ENCODE measurements at places on chromosomes 1 and 21. TPM values are rescaled to one million over a fixed set of nuclear protein-coding genes. Genes with fewer than 3 reads are reported as not detected.

Gene LCE1A
- not detected for total RNA-seq

Gene SMCP
- not detected for total RNA-seq

Gene TNFRSF9
- total RNA-seq = not detected

Gene IVL
- 1.1 TPM for total RNA-seq

Gene FAM163A
- not detected for total RNA-seq

Gene TCHH
- not detected for total RNA-seq

Gene OR2M3
- total RNA-seq = not detected

Gene AUNIP
- 2.2 TPM for total RNA-seq

Gene HAO2
- total RNA-seq = not detected

Gene ZSCAN20
- 9.5 TPM for total RNA-seq

Gene FOXO6
- not detected for total RNA-seq

Gene OR10J1
- total RNA-seq = not detected

DNA sequence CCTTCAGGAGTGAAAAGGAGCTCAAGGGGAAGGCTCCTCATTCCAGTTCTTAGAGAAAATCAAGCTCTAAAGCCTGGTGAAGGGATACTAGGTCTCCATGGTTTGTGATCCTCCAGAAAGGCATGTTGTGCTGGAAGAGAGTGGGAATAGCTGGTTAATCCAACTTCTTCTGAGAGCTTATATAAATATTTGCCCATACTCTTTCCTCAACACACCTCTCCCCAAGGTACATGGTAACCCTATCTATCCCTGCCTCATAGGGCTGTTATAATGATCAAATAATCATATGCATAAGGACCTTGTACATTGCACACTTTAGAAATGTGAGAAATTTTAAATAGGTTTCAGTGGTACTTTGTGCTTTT, 14.6 kb downstream of the XKR8 start:
- no peak for DNase-seq

DNA sequence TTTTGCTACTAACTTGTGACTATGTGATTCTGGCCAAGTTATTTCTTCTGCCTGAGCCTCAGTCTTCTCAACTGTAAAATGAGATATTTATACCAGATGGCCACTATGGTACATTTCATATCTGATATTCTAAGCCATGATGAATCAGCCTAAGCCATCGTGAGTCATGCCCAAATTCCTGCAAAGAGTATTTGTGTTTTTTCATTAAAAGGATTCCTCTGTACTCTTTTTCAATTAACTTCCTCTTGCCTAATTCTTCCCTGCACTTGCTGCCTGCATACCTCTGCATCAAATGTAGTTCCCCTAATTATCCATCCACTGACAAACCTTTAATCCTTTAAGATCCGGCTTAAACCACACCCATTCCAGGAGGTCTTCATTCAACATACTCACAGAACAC, 575.1 kb upstream of the BEND5 start:
- DNase-seq = peak; percentile 26

GRCh38 chr1:220726634-220727033, 21.5 kb upstream of the MTARC2 start:
- DNase-seq = no peak

DNA sequence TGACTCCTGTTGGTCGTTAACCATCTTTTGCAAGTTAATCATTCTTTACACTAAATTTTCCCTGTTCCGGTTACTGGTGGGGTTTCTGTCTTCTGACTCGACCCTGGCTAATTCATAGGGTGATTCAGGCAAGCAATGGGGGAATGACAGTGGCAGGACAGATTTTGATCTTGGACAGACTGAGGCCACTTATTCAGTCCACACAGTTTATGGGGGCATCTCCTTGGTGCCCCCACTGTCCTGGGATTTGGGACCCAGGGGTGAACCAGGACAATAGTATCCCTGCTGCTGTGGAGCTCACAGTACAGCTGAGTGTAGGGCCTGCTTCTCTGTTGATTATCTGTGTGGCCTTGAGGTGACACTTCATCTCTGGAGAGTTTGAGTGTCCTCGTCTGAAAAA, 540.4 kb downstream of the MATN1 start:
- DNase-seq = no peak

DNA sequence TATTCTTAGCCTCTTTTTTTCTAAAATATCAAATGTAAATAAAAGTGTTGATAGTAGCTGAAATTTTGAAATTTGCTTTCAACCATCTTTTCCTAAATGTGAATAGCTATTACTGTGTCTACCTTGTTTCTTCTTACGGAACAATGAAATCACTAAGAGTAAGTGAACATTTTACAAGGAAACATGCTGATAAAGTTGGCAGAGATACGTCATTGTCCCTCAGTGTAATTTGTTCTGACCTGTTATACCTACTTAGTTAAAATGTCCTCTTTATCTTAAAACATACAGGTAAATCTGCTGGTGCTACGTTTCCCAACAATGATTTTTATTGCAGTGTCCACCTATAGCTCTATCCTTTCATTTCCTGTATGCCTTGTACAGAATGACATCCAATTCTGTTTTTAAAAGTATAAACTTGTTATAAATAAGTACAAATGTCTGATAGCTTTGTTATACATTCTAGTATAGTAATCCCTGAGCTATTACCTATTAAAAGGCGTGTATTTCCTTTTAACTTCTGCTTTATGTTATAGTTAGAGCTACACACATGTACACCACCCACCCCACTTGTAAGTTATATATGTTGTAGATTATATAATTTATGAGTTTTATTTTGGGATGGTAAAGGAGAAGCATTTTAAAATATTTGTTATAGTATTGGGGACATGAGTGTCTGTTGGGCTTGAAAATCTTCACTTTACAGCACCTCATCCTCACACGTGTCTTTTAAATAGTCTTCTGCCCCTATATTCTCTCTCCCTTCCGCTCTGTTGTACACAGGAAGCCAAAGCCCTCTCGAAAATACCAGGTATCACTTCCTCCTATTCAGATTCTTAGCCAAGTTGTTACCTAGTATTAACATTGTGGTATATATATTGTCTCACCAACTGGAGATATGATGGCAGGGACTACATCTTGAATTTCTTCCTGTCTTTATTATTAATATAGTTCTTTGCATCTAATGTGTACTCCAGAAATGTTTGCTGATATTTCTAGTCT, 25.2 kb downstream of the LAMC1 start:
- no peak for DNase-seq

- no peak for DNase-seq
Measured at GRCh38 chr1:77430966-77431690, 149.3 kb downstream of the AK5 start.

DNA sequence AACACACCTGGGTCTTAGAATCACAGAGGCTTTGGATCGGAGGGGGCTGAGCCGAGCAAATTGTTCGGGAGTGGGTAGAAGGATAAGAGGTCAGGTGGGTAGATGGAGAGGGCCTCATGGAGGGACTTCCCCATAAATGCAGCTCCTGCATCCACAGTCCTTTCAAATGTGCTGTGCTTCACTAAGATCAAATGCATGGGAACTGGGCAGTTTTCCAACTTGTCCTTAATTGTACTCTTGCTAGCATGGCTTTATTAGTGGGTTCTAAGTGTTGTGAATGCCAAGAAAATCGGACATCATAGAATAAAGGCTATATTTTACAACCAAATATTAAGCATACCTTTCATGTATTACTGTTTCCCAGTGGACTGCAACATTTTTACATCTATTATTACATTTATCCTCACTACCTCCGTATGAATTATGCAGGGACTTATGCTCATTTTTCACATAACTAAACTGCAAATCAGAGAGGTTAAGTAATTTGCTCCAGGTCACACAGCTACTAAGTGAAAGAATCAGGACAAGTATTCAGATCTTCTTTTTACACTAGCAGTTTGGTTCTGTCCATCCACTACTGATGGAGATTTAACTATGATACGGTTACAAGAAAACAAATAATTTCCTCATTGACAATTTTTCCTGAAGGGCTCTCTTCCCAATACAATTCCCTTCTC, 174.5 kb upstream of the RUNX1 start:
- DNase-seq = no peak

GRCh38 chr21:28719723-28720122, 273.0 kb downstream of the LTN1 start:
- peak; percentile 19 for DNase-seq

DNA sequence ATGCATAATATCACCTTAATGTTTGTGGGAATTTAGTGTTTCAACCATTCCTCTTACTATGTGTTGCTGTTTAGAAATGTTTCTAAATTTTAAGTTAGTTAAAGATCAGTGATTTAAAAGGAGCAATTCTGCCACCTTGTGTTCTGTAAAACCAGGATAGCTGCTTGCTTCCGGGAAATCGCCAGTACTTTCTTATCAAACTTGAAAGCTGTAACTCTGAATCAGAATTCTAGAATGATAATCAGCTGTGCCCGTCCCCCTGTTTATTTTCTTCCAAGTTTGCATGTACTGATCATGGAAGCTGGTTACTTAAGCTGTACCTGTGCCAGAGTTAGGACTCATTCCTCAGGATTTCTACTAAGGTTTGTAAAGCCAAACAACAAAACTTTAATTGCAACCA, 656.4 kb downstream of the LTN1 start:
- peak; percentile 87 for DNase-seq

DNA sequence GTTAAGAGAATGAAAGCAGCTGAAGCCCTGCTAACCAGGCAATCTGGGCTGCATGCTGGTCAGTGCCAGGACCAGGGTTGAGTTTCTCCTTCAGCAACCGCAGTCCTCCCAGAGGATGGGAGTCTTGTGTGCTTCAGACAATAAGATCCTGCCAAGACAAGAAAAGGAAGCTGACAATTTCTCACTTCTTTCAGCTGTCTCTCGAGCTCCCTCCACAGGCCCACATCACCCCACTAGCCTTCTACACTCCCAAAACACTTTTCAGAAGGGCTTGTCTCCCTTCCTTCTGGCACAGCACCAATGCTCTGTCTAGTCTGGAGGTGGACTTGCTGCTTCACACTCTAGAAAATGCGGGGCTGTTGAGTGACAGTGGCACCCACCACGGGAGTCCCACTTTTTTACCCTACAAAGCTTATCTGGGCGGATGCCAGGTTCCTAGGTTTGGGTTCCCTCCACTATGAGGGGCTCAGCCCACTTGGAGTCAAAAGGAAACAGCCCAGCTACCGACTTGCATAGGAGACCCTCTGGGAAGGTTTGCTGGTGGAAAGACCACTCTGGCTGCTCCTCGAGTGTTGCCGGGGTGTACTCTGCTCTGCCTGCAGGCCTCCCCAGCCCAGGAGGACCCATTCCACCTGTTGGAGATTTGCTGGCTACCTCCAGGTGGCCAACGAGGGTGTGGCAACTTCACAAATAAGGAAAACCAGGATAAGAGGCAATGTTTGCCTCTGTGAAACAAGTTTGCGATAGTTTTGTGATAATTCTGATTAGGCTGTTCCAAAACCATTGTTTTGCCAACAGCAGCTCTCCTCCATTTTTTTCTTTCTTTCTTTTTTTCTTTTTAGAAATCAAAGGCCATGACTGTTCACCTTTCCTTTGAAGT, 68.9 kb downstream of the TENT5C start:
- peak; percentile 76 for DNase-seq

DNA sequence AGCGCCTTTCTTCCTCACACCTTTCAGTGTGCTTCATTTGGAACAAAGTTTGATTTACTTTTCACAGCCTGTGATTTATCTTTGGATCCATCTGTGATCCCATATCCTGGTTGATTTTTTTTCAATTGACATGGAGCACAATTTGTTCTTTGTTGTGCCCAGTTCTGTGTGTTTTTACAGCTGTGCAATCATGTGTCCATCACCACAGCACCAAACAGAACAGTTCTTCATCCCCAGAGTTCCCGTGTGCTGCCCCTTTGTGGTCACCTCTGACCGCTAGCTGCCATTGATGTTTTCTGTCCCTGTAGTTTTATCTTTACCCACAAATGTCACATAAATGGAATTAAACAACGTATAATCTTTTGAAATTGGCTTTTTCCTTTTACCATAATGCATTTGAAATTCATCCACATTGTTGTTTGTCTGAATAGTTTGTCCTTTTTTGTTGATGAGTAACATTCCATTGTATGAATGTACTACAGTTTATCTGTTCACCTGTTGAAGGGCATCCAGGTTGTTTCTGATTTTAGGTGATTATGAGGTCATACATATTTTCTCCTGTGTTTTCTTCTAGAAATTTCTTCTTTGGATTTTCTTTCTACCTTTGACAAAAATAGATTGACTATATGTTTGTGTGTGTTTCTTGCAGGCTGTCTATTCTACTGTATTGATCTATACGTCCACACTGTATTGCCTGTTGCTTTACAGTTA, 17.4 kb downstream of the MIGA1 start:
- DNase-seq = no peak

DNA sequence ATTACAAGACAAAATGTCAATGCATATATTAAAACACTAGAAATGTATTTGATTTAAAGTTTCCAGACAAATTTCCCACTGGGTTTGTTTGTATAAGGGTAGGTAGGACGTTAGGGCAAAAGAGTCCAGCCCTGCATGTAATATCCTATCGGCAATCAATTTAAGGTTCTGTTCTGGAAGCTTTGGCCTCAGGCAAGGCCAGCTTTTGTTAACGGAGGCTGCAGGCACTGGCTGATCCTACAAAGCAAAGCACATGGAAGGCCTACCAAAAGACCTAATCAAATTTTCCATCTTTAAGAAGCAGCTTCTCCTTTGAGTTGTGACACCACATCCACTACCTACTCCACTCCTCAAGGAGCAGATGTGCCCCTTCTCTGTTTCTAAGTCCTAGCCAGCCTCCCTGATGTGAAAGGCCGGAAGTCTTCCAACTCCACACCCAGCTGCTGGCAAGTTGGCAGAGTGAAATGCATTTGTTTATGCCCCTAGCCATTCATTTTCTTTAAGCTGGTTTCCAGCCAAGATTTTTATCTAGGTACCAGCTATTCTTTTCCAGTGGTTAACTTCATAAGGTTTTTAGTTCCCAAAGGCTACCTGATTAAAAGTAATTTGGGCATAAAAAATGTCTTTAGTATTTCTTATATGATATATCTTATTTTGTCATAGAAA, 452.6 kb downstream of the PTBP2 start:
- peak; percentile 10 for DNase-seq

GRCh38 chr1:113931451-113931851, 2.3 kb downstream of the HIPK1 start:
- DNase-seq = peak; percentile 80

DNA sequence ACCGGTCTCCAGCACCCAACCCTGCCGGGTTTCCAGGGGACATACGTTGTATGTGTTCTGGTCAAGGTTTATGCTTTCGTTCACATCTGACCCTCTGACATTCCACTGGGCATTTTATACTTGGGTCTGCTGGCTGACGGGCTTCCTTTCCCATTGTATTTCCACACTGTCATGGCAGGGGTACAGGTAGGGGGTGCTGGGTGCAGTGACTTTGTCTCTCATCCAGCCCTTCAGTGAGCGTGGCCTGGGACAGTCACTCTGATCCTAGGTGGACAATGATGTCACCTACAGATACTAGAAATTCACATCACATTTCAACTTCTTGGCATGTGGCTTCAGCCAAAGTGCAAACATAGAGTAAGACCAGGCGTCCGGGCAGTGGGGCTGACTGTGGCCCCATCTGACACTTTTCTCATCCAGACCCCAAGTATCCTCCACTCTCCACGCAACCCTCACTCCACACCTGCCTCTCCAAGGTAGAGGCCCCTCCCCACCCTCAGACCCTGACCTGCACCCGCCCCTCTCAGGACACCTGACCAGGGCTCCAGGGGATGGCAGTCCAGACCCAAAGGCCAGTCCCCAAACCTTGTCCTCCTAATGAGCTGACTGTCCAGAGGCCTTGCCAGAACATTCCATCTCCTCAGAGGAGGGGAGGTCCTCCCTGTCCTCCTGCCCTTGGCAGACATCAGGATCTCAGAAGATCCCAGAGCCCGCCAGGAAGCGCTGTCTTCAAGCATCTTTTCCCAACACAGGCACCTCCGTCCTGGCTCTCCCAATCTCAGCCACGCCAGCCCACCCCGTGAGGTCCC, 743 bp upstream of the KRTAP10-10 start:
- DNase-seq = no peak

- no peak for DNase-seq
Measured at GRCh38 chr1:234836045-234836681, 226.2 kb upstream of the IRF2BP2 start.

Measured in GM23248 (cell line).